AG20443 (cell line): ENCODE measurements at places on chromosomes 6 and 20.

DNA sequence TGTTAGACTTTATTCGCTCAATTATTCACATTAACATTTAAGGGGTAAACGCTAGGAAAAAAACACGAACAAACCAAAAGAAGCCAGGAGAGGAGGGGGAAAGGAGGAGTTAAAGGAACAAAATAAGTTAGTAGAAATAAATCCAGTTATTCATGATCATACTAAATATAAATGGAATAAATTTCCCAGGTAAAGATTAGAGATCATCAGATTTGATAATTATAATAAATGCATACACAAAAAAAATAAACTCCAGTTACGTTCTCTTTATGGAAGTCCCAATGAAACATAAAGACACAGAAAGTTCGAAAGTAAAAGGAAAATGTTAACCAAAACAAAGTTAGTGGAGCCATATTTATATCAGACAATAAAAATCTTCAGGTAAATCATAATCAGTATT lies 568.7 kb upstream of the NOX3 start:
- DNase-seq: no peak

- DNase-seq: no peak
These were observed 151.4 kb downstream of the CEBPB start for GRCh38 chr20:50341880-50342637.

GRCh38 chr6:136534268-136534667 lies 16.0 kb downstream of the MAP7 start:
- no peak for DNase-seq

GRCh38 chr20:44609006-44609515 lies 26.7 kb downstream of the PKIG start:
- no peak for DNase-seq

- peak; percentile 84 for DNase-seq
These were observed 3.1 kb upstream of the LAMA5 start for GRCh38 chr20:62370115-62370806.

- no peak for DNase-seq
These were observed 10.0 kb downstream of the KIF16B start for GRCh38 chr20:16563066-16563806.

DNA sequence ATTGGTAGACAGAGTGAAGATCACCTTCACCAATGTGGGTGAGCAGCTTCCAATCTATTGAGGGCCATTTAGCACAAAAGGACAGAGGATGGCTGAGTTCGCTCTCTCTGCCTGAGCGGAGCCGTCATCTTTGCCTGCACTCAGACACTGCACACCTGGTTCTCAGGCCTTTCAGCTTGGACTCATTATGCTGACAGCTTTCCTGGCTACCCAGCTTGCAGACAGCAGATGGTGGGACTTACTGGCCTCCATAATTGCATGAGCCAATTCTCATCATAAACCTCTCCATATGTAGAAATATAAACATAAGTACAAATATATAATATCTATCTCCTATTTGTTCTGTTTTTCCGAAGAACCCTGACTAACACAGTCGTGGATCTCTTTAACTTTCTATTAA lies 13.7 kb downstream of the TBXT start:
- DNase-seq: no peak

DNA sequence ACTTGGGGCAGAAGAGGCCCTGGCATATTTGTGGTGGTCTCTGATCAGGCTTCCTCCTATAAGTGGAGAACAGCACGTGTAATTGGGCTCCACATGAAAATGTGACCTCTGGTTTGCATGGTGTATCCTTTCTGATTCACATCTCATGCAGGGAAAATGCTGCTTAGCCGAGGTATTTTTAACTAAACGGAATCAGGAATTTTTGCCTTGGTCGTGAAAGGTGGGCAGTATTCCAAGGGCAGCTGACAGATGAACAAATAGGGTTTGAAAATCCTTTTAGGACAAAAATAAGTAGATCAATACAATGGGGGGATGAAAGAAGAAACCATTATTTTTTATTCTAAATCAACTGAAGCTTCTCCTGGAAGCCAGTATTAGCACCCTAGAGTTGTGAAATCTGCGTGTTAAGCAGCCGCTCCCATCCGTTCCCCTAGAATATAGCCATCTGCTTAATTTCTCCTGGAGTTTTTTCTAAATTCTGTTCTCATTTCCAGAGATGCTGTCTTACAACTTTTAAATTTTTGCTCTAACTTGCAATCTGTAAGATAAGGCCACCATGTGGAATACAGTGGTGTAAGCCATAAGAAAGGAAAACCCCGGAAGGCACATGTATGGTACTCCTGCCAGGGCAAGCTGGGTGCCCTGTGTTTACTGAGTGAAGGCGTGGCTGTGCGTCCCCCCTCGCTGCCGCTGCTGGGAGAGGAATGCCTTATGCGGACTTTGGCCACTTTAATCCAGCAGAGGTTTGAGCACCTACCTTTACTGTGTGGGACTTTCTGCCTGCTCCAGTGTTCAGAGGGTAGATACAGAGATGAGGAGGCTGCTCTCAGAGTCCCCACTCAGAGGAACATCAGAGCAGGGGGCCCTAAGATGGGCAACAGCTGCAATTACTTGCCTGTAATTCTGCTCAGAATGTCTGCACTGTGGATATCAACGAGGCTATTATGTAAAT lies 52.4 kb downstream of the SYNJ2 start:
- no peak for DNase-seq

DNA sequence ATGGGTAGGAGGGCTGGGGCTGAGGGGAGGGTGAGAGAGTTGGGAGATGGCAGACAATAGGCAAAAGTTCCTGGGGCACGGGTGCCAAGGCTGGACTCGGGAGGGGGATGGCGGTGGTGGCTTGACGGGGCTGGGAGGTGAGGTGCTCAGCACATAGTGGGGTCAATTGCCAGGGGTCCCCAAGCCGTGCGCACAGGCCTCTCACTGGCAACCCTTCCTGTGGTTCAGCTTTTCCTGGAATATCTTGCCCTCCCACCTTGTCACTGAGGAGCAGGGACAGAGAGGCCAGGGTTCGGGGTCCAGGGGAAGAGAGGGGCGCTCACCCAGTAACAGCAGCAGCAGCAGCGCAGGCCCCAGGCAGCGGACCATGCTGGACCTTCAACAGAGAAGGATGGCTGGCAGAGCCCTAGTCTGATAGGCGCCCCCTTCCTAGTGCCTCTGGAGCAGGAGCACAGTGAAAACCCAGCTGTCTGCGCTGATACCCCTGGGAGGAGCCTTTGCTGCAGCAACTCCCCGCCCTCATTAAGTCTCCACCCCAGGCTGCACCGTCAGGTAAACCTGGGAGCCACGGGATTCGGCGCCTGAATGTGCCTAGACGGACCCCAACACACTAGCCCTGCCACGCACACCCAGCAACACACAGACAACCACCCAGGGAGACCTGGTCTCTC lies at the start of gene GFRA4:
Gene GFRA4 (minus strand): TSS at position 369 of the 671 bp plus-strand sequence. CDS start 0 bp downstream, at position 369.
- no peak for DNase-seq

- peak; percentile 79 for DNase-seq
These were observed 248.1 kb upstream of the FOXQ1 start for GRCh38 chr6:1063671-1064355.

GRCh38 chr6:110573136-110573535 lies 96.7 kb upstream of the SLC22A16 start:
- DNase-seq: no peak

GRCh38 chr6:144417681-144418080 lies 132.5 kb downstream of the UTRN start:
- no peak for DNase-seq

- no peak for DNase-seq
These were observed 10.4 kb upstream of the DDO start for GRCh38 chr6:110425816-110426215.

GRCh38 chr20:4136078-4136966 lies 121.0 kb upstream of the RNF24 start:
- no peak for DNase-seq

DNA sequence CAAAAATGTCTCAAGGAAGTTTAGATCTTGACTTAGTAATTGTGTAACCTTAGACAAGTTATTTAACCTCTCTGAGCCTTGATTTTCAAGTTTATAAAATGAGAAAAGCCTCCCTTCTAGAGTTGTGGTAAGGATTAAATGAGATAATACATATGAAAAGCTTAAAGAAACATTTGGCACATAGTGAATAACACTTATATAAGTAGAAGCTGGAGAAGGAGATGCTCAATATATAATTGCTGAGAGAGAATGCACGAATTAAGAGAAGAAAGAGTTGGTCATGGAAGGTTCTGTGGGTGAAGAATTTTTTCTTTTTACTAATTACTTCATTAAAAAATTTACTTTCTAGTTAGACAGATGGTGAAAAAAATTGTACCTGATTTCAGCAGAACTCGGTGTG lies 5.3 kb downstream of the ACSS2 start:
- DNase-seq: no peak

GRCh38 chr6:10138917-10139316 lies 276.0 kb downstream of the TFAP2A start:
- no peak for DNase-seq

- DNase-seq: no peak
These were observed 474.8 kb upstream of the ID4 start for GRCh38 chr6:19362396-19362795.

DNA sequence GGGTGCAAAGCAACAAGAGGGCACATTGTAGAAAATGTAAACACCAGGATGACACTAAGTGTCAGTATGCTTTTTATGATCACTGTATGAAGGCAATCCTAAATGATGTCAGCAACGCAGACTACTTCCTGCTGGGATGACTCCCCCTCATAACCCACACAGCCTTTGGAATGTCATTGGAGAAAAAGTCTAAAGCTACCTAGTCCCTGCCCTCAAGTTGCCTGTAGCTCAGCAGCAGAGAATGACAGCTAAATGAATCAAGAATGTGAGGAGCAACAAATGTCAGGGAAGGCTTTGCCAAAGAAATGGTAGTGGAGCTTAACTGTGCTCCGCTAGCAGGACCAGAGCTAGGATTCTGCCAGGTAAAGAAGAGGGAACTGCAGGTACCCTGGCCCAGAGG lies 555.6 kb downstream of the CD83 start:
- DNase-seq: peak; percentile 22

- no peak for DNase-seq
These were observed 34.6 kb upstream of the CALHM6 start for GRCh38 chr6:116426551-116426950.

- DNase-seq: no peak
These were observed 149.5 kb upstream of the BMP5 start for GRCh38 chr6:56024931-56025330.

DNA sequence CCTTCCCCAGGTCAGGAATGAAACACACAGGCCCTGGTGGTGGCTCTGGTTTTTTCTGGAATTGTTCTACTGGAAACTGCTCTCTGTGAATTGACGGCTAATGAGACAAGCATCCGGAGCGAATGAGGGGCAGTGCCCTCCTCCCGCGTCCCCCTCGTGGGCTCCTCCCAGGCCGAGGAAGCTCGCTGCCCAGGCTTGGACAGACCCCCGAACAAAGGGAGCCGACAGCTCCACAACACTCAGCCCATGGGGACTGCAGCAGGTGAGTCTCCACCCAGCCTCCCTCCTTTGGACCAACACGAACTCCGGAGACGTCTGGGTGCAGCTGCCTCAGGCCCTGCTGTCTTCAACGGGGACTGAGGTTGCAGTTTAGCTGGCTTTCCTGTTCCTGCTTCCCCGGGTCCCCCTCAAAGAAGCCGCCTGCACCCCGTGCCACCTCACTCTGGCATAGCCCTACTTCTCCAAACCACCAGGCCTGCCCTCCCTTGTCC lies 31.3 kb upstream of the AFDN start:
- no peak for DNase-seq

- no peak for DNase-seq
These were observed 117.6 kb upstream of the SLC2A12 start for GRCh38 chr6:134169871-134170486.

- peak; percentile 83 for DNase-seq
These were observed 126.0 kb upstream of the SLC2A12 start for GRCh38 chr6:134178161-134179044.

GRCh38 chr6:13559251-13559650 lies 15.2 kb upstream of the SIRT5 start:
- no peak for DNase-seq

- DNase-seq: no peak
These were observed 420.9 kb downstream of the CDKAL1 start for GRCh38 chr6:20955131-20955530.

- peak; percentile 72 for DNase-seq
These were observed 800 bp downstream of the RWDD2A start for GRCh38 chr6:83193747-83194566.

GRCh38 chr6:116301104-116301503 lies 21.4 kb upstream of the TSPYL1 start:
- DNase-seq: no peak

GRCh38 chr6:84575264-84575663 lies 189.1 kb downstream of the TBX18 start:
- DNase-seq: peak; percentile 28

- DNase-seq: peak; percentile 76
These were observed 78.1 kb downstream of the PRDM1 start for GRCh38 chr6:106163966-106164877.

DNA sequence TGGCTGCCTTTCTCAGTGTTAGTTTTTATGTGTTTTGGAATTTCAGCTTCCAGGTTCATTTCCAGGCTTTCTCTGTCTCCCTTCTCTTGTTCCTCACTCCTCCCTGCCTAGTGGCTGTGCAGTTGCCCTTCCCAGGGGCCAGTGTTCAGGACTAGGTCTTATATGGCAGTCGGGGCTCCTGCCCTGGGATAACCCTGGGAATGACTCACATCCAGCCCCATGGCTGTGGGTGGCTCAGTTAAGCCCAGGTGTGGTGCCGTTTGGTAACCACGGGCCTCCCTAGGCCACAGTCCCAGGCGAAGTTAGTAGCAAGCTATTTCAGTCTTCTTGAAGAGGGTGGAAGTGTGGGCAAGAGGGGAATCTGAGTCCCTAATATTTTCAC lies 57.4 kb upstream of the DDR1 start:
- DNase-seq: no peak

GRCh38 chr20:62822788-62823651 lies 6.2 kb downstream of the COL9A3 start:
- no peak for DNase-seq

DNA sequence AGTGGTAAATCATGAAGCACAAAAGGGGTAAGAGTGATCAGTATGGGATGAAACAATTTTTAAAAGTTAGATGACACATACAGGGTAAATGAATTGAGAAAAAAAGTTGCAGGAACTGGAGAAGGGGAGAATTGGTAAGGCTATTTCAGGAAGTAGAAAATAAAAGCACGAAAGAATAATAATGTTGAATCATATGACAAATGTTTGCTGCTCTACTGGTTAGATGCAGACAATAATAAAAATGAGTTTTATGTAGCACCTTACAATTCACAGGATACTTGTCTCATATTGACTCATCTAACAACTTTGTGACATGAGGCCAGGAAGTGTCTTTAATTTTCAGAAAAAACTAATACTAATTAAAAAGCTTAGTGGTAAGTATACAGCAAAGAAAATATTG lies 566.5 kb upstream of the MARCKS start:
- no peak for DNase-seq

- no peak for DNase-seq
These were observed 3.9 kb upstream of the CCN5 start for GRCh38 chr20:44711237-44711636.

GRCh38 chr6:13405961-13406477 lies 77.7 kb upstream of the TBC1D7 start:
- DNase-seq: no peak

- DNase-seq: no peak
These were observed 590.6 kb upstream of the PTCHD4 start for GRCh38 chr6:48701572-48701971.
